ENCODE measurements at places on chromosomes 6 and 20.

GRCh38 chr20:39645131-39645530 is 683.0 kb downstream of the DHX35 start:
- H3K36me3 ChIP-seq = no peaks in the 10 kb centered on the region
- no peak overlapping the region for H3K27ac ChIP-seq
- DNase-seq = no peak
- no peaks in the 10 kb centered on the region for H3K4me1 ChIP-seq

GRCh38 chr6:132236281-132236680 is 165.0 kb downstream of the MOXD1 start:
- no peaks in the 10 kb centered on the region for H3K36me3 ChIP-seq
- no peaks in the 10 kb centered on the region for H3K4me1 ChIP-seq
- peaks cover 2% of the 10 kb centered on the region for H3K27me3 ChIP-seq
- H3K27ac ChIP-seq = no peak overlapping the region
- no peak overlapping the region for H3K4me3 ChIP-seq

DNA sequence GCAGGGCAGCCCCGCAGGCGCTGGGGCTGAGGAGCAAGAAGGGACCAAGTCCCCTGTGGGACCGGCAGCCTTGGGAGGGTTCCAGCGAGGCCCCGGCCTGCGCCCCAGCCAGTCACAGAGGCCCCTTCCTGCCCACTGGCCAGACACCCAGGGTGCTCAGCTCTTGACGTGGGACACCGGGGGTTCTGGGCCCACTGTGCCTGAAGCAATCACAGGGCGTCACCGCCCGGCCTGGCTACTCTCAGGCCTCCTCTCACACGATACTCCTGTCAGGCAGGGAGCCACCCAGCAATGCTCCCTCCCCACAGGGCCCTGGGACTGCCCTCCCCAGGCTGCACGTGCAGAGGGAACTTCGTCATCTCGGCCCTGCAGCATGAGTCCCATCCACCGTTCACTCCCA is 14.5 kb downstream of the TAF4 start:
- H3K27ac ChIP-seq = no peak overlapping the region
- H3K27me3 ChIP-seq = no peaks in the 10 kb centered on the region
- H3K36me3 ChIP-seq = no peaks in the 10 kb centered on the region

DNA sequence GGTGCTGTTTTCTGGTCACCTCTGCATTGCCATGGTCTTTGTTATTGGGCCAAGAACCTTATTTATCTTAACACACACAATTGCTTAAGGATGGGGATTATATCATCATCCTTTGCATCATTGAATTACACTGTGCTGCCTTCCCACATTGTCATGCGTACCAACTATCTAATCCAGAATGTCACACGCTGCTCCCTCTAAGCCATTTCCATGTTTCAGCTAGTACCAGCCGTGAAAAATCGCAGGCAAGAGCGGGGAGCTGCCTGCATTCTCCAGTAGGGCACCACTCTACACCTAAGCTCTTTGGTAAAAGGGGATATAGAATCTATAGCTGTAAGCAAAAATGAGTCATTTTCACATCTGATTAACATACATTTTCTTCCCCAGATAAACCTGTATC is 277.0 kb downstream of the PRL start:
- no peak overlapping the region for H3K4me3 ChIP-seq
- DNase-seq = no peak
- H3K4me1 ChIP-seq = no peaks in the 10 kb centered on the region
- no peaks in the 10 kb centered on the region for H3K36me3 ChIP-seq
- no peaks in the 10 kb centered on the region for H3K27me3 ChIP-seq

GRCh38 chr6:125001684-125002405 is 39.6 kb downstream of the RNF217 start:
- H3K4me1 ChIP-seq = no peaks in the 10 kb centered on the region
- DNase-seq = no peak
- no peak overlapping the region for H3K4me3 ChIP-seq
- H3K27ac ChIP-seq = no peak overlapping the region

DNA sequence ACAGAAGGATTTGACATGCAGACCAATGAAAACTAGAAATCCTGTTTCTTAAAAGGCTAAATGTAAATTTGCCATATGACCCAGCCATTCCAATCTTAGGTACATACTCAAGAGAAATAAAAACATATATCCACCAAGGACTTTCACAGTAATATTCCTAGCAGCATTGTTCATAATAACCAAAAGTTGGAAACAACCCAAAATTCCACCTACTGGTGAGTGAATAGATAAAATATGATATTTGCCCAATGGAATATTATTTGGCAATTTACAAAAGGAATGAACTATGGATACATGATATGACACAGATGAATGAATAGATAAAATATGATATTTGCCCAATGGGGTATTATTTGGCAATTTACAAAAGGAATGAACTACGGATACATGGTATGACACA is 22.7 kb downstream of the MTCL3 start:
- H3K27ac ChIP-seq = no peak overlapping the region
- no peak overlapping the region for H3K4me3 ChIP-seq
- H3K4me1 ChIP-seq = no peaks in the 10 kb centered on the region

GRCh38 chr20:51837876-51838420 is 35.6 kb upstream of the SALL4 start:
- H3K27me3 ChIP-seq = peaks cover 4% of the 10 kb centered on the region
- no peaks in the 10 kb centered on the region for H3K4me1 ChIP-seq

DNA sequence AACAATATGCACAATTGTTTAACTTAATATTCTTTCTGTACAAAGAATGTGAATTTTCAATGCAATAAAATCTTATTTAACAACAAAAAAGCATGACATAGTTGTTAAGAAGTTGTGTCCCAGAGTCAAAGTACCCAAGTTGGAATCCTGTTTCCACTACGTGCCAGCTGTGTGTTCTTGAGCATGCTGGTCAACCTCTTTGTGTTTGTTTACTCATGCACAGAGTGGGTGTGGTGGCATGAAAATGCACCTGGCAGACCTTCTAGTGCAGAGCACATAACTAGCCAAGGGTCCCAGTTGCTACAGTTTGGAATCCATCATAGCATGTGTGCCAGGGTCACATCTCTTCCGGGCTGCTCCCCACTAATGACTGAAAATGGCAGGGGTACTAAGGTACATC is 24.7 kb upstream of the MOCS1 start:
- no peaks in the 10 kb centered on the region for H3K36me3 ChIP-seq
- H3K4me1 ChIP-seq = no peaks in the 10 kb centered on the region
- peaks cover 12% of the 10 kb centered on the region for H3K27me3 ChIP-seq
- no peak overlapping the region for H3K4me3 ChIP-seq

DNA sequence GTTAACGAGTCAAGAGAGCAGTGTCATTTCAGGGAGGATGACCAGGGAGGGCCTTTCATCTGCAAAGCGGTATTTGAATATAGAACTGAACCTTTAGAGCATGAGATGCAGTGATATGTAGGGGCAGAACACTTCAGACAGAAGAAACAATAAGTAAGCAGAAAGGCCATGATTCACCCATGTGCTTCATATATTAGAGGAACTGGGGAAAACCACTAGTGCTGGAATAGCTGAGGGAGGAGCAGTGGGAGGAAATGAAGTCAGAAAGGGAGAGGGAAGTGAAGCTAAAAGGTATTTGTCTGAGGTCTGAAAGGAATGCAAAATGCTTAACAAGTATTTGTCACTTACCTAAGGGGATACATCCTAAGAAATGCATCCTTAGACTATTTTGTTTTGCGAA is 391.2 kb downstream of the ADGRB3 start:
- H3K4me3 ChIP-seq = no peak overlapping the region
- no peak overlapping the region for H3K27ac ChIP-seq
- no peaks in the 10 kb centered on the region for H3K4me1 ChIP-seq
- H3K36me3 ChIP-seq = no peaks in the 10 kb centered on the region
- H3K27me3 ChIP-seq = no peaks in the 10 kb centered on the region

DNA sequence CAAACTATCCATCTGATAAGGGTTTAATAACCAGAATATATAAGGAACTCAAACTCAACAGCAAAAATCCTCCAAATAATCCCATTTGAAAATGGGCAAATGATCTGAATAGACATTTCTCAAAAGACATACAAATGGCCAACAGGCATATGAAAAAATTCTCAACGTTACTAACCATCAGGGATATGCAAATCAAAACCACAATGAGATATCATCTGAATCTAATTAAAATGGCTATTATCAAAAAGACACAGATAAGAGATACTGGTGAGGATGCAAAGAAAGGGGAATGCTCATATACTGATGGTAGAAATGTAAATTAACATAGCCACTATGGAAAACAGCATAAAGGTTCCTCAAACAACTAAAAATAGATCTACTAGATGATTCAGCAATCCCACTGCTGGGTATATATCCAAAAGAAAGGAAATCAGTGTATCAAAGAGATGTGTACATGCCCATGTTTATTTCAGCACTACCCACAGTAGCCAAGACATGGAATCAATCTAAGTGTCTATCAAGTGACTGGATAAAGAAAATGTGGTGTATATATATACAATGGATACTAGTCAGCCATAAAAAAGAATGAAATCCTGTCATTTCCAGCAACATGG is 6.1 kb upstream of the BRD2 start:
- no peak for DNase-seq
- H3K27ac ChIP-seq = no peak overlapping the region
- H3K36me3 ChIP-seq = no peaks in the 10 kb centered on the region

DNA sequence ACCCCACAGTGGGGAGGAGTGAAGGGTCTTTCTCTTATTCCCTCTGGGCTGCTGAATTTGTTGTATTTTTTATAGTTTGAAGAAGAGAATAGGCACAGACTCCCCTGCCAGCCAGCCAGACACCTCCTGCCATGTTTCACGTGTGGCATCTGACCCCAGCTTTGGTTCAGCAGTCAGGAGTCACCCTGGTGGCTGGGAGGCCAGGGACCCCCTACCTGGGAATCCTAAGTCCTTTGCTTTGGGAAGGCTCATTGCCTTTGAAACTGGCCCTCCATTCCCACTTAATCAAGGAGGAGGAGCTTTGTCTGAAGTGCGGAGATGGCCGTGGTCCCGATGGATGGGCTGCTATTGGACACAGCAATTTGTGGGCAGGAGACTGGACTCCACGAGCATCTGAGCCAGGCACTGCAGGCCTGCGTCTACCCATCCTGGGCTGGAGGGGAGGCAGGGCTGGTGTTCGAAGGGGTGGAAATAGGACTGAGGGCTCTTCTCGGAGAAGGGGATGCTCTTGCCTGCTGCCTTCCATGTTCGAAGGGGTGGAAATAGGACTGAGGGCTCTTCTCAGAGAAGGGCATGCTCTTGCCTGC is 196.1 kb downstream of the DLL1 start:
- H3K27me3 ChIP-seq = peaks cover 6% of the 10 kb centered on the region
- no peak overlapping the region for H3K4me3 ChIP-seq
- no peak for DNase-seq

GRCh38 chr20:23234311-23235078 is 116.1 kb upstream of the NXT1 start:
- H3K27ac ChIP-seq = no peak overlapping the region
- no peaks in the 10 kb centered on the region for H3K4me1 ChIP-seq
- H3K36me3 ChIP-seq = no peaks in the 10 kb centered on the region
- DNase-seq = no peak
- no peak overlapping the region for H3K4me3 ChIP-seq

GRCh38 chr20:19301843-19302242 is 89.4 kb downstream of the SLC24A3 start:
- no peaks in the 10 kb centered on the region for H3K4me1 ChIP-seq
- no peak for DNase-seq
- peaks cover 3% of the 10 kb centered on the region for H3K36me3 ChIP-seq

DNA sequence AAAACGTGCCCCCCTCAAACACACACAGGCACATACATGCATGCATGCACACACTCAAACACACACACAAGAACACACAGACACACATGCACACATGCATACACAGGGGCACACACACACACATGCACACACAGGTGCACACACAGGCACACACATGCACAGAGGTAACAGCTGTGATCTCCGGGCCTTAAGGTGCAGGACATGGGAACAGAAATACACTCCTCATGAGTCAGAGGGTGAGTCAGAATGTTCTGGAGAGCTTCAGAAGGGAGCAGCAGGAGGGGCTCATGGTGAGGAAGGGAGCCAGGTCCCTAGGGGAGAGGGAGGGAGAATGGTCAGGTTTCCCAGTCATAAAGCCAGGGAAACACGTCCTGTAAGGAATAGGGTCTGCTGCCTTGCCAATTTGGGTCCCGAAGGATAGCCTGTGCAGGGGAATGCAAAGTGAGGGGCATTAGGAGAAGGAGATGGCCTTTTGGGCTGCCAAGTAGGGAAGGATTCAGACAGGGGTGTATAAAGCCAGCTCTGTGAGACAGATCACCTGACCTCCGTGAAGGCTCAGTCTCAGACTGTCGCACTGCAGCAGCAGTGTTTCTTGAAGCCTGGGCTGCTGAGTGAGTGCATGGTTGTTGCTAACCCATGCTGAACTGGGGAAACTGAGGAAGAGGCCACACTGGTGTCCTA is 123.9 kb downstream of the MAFB start:
- DNase-seq = no peak
- H3K27ac ChIP-seq = no peak overlapping the region
- no peaks in the 10 kb centered on the region for H3K27me3 ChIP-seq
- no peaks in the 10 kb centered on the region for H3K36me3 ChIP-seq
- no peak overlapping the region for H3K4me3 ChIP-seq

- no peak overlapping the region for H3K27ac ChIP-seq
- DNase-seq = no peak
- no peaks in the 10 kb centered on the region for H3K4me1 ChIP-seq
- no peak overlapping the region for H3K4me3 ChIP-seq
- peaks cover 2% of the 10 kb centered on the region for H3K27me3 ChIP-seq
These were observed 273.3 kb downstream of the ALDH8A1 start for GRCh38 chr6:134676307-134677281.

DNA sequence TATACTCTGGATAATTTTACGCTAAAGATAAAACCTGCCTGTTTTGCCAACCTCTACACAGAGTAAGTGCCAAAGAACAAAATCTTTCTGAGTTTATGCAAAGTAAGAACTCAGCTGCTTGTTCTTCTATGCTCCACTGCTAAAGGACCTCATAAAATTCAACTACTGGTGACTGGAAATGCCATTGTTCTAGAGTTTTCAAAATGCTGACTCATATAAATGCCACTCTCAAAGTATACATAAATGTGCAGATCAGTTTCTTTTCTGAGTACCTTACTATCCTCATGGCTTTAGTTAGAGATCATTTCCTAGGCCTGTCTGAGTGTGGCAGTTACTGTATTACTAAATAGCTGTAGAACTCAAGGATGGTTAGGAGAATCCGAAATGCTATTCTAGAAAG is 45.6 kb downstream of the LYRM4 start:
- no peak overlapping the region for H3K27ac ChIP-seq
- no peaks in the 10 kb centered on the region for H3K36me3 ChIP-seq
- DNase-seq = no peak

- H3K27me3 ChIP-seq = no peaks in the 10 kb centered on the region
- H3K4me3 ChIP-seq = no peak overlapping the region
- DNase-seq = no peak
- peaks cover 8% of the 10 kb centered on the region for H3K4me1 ChIP-seq
These were observed 5.5 kb downstream of the TCF19 start for GRCh38 chr6:31163922-31164321.

DNA sequence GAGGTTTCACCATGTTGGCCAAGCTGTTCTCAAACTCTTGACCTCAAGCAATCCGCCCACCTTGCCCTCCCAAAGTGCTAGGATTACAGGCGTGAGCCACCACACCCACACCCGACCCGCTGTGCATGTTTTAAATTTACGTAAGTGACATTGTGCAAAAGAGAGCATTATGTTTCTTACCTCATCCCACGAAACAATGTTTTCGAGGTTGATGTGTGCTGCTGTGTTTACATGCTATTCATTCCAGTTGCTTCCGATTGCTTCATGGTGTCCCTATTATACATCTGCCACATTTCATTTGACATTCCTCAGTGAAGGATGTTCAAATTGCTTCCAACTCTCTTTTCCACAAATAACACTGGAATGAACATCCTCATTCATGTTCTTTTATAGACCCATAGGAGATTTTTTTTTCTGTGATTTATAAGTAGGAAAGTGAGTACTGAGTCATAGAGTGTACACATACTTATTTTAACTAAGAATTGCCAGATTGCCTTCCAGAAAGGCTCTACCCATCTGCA is 403.9 kb upstream of the JARID2 start:
- peak overlapping the region; percentile 26 for H3K27ac ChIP-seq
- peaks cover 9% of the 10 kb centered on the region for H3K4me1 ChIP-seq
- H3K4me3 ChIP-seq = no peak overlapping the region
- DNase-seq = peak; percentile 33
- peaks cover 7% of the 10 kb centered on the region for H3K27me3 ChIP-seq
- no peaks in the 10 kb centered on the region for H3K36me3 ChIP-seq
